ENCODE measurements at places on chromosomes 4 and X.

DNA sequence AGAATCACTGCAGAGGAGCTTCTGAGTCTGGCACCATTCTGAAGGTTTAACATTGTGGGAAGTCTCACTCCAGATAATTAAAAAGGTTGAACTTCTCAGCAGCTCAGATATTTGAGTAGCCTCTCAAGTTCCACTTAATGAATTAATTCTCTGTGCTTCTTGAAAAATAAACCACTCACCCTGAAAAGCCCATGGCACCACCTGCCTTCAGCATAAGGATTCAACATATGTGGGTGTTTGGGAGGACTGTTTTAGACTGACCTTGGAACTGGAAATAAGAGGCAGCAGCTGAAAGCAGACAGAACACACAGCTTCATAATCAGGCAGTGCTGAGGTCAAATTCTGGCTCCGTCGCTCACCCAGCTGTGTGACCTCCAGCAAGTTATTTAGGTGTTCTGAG lies 100.6 kb downstream of the KCNIP4 start:
- DNase-seq, result no peak

- no peak for DNase-seq
Measured at GRCh38 chr4:183527326-183527725, 22.5 kb downstream of the ING2 start.

GRCh38 chr4:30461218-30461617 lies 259.0 kb upstream of the PCDH7 start:
- DNase-seq, result no peak

- no peak for DNase-seq
Measured at GRCh38 chrX:100643956-100644860, at the start of gene SRPX2. SRPX2 (plus strand) TSS chrX:100644199; CDS start chrX:100646323, 2,124 bp downstream.
